GM04503 (cell line): ENCODE measurements at places on chromosomes 16 and 17.
A peak's percentile ranks its signal among the peaks of the same experiment; 100 is the strongest.

DNA sequence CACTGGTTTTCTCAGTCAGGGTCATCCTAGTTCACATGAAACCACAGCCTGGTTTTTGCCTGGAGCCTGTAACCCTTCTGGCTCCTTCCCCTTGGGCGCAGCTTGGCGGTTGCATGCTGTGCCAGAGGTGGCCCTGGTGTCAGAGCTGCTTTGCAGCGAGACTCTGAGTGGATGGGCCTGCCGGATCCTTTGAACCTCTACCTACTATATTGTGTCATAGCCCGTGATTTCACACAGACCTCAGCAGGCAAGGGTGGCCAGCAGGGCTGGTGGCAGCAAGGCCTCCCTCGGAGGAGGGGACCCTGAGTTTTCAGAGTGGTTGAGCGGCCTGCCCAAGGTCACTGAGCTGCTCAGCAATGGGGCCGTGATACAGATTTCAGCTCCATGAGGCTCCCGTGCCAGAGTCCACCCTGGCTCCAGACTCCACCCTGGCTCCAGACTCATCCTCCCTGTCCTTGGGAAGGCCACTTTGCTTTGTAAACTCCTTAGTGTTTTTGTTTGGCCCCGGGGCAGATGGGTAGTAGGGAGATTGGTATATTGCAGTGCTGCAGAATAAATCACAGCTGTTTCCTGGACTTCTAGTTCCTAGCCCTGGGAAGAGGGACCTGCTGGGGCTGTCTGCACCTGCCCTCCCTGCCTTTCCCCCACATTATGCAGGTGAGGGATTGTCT lies 9.7 kb downstream of the MPRIP start:
- no peak for DNase-seq

GRCh38 chr16:12802048-12802447 lies 1.6 kb downstream of the CPPED1 start:
- no peak for DNase-seq

- DNase-seq, result no peak
Measured at GRCh38 chr16:90020838-90021382, 1.7 kb upstream of the DBNDD1 start.

- DNase-seq, result peak; percentile 99
Measured at GRCh38 chr16:9047689-9048301, 43.6 kb upstream of the HAPSTR1 start.

- no peak for DNase-seq
Measured at GRCh38 chr16:83258366-83258928, 549.3 kb upstream of the HSBP1 start.

DNA sequence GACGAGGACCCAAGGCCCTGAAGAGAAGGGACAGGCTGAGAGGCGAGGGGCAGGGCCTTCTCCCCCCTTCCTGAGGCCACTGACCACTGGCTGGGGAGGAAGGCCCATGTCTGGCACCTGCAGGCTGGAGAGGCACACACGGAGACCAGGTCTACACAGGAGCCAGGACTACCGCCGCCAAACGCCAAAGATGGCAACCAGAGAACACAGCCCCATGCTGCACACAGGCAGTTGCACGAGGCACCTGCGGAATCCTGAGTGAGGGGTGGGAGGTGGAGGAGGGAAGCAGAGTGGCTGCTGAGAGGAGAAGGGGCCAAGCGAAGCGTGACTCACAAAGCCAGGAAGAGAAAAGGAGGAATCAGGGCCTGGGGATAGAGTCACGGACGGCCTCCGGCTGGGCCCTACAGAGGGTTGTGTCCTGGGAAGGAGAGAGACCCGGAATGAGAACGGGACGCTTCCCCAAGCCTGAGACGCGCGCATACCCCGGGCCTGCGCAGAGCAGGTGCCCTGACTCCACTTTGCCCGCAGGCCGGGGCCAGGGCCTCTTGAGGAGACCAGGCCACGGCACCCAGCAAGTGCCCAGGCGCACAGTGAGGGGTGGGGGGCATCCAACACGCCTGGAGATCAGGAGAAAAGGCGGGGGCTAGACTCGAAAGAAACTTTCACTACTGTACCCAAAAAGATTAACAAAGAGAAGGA lies 28.7 kb upstream of the C16orf95 start:
- no peak for DNase-seq

- DNase-seq, result no peak
Measured at GRCh38 chr17:57443781-57444180, 187.5 kb downstream of the MSI2 start.

GRCh38 chr16:19001788-19002187 lies 18.1 kb downstream of the TMC7 start:
- DNase-seq, result peak; percentile 82

DNA sequence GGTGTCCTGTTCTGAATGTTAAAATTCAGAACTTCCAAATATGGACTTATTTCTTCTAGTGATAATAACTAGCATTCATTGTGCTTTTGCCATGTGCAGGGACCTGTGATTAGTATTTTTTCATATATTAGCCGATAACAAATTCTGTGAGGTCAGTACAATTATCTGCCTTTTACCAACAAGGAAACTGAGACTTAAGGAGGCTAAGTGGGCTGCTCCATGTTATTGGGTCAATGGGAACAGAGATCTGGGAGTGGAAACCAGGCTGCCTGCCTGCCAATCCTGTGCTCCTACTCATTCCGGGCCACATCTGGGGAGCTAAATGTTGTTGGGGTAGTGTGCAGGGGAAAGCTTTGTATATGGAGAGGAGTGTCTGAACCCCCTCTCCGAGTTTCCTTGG lies 3.7 kb downstream of the TMEM106A start:
- no peak for DNase-seq

DNA sequence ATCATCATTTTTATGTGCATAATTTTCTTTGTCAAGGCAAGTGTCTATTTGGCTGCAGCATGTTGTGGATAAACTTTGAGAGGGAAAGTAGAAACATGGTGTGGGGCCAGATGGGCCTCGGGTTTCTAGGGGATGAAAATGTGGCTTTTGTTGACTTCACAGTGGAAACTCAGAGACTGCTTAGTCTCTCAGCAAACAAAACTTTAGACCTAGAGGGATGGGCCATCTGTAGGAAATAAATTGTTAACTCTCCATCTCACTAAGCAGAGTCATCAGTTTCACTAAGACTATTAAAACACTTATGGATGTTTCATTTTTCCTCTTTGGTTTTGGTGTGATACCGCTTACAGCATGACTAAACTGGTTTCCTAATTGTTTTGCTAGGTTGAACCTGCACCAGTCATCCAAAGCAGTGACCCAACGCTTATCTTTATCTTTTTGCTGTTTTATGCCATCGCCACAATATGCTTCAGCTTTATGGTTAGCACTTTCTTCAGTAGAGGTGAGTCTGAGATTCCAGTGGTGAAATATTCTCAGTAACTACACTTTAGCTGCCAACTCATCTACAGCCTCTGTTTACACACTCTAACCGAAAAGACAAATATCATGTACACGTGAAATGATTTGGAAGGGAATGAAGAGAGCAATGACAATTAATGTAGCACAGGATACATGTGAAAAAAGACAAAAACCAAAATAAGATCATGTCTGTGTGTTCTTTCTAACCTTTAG lies 60.6 kb upstream of the CRYM start:
- DNase-seq, result no peak

- no peak for DNase-seq
Measured at GRCh38 chr16:48628359-48628985, 18.5 kb upstream of the N4BP1 start.

DNA sequence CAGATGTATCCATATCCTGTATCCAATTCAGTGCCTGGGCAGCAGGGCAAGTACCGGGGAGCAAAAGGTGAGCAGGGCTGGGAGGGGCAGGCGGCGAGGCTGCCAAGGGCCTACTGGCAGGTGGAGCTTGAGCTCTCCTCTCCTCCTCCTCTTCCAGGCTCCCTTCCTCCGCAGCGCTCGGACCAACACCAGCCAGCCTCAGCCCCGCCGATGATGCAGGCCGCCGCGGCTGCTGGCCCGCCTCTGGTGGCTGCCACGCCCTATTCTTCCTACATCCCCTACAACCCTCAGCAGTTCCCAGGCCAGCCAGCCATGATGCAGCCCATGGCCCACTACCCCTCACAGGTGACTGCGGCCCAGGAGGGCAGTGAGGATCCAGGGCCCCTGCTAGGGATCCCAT lies 11.6 kb downstream of the ATXN2L start:
- no peak for DNase-seq

DNA sequence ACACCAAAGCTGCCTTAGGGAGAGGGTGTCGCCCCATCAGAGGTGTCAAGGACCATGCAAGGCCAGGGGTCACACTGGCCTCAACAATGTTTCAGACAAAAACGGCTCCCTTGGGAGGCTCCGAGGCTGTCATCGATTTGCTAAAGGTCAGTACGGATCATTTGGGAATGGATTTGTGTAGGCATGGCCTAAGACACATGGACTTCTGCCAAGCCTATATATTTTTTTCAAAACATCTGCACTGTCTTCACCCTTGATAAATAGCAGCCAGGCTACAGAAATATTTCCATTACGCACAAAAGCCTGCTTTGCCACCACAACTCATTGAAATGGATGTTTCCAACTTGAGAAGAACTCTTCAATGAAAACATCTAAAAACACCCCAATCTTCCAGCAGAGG lies 10.3 kb downstream of the CUEDC1 start:
- no peak for DNase-seq

GRCh38 chr17:19718613-19719354 lies 2.4 kb upstream of the SLC47A2 start:
- DNase-seq, result no peak

DNA sequence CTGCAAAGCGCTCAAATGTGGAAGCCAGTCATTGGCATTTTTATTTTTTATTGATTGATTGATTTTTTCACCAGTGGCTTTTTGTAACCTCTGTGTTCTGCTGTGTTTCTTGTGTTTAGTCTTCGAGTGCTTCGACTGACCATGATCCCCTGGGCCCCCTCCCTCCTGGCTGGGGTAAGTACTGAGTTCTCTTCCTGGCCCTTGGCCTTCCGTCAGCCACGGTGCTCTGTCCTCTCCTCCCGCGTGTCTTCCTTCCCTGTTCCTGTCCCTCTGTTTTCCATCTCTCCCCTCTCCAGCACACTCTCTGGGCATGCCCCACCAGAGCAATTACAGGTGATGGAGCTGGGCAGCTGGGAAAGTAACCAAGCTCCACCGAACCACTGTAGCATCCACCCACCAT lies 25.8 kb upstream of the CLEC18A start:
- DNase-seq, result no peak

GRCh38 chr16:48370229-48370628 lies 15.0 kb downstream of the SIAH1 start:
- no peak for DNase-seq

DNA sequence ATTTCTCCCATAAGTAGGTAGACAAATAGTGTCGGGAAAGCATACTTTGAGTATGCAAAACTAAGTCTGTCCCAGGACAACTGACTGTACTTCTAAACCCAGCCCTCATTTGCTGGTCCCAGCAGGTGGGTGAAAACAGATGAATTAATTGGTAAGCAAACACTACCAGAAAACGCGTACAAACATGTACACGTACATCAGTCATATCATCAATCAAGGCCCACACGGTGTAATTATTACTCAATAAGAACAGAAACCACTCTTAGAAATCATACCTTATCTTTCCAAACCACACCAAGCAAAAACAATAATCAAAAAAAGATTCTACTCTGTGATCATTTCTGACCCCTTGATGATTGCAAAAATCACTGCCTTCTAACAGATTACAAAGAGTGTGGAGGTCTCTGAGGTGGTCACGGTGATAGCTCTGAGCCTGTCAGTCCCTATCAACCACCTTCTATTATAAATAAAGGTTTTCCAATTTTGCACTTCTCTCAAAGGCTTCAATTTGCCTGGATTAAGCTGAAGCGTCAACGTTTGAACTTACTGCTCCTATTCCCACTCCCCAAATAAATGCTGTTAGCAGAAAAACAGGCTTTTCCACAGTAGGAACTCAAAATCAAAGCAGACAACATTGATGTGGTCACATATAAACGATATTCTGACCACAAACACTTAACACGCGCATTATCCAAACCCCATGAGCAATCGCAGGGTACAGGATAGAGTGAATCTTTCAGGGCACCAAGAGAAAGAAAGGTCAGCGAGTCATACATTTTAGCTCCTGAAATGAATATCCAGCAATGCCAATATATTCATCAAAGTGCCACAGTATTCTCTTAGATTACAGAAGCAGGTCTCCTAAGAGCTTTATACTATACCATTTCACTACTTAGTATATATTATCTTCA lies 211.9 kb downstream of the STX8 start:
- DNase-seq, result no peak

DNA sequence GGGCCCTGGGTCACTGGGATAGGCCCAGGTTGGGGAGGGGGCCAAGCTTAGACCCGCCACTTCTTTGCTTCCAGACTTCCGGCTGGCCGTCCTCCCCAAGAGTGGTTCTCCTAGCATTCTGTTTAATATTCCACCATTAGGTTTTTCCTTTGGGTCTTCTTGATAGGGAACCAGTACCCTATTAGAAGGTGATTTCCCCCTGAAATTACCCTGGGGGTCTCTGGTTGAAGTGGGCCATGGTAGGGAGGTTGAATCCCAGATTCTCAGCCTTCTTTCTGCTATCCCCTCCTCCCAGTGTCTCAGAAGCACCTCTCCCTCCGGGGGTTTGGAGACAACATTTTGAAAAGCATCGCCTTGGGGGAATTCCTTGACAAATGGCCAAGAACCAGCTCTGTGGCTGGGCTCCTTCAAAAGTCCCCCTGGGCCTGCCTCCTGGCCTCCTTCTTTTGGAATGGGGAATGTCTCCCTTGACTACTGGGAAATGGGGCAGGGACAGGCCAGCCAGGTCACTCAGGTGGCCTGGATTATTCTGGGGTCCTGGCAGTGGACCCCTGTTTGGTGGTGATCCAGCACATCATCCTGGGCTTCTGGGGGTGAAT lies 5.7 kb downstream of the LASP1 start:
- DNase-seq, result no peak

DNA sequence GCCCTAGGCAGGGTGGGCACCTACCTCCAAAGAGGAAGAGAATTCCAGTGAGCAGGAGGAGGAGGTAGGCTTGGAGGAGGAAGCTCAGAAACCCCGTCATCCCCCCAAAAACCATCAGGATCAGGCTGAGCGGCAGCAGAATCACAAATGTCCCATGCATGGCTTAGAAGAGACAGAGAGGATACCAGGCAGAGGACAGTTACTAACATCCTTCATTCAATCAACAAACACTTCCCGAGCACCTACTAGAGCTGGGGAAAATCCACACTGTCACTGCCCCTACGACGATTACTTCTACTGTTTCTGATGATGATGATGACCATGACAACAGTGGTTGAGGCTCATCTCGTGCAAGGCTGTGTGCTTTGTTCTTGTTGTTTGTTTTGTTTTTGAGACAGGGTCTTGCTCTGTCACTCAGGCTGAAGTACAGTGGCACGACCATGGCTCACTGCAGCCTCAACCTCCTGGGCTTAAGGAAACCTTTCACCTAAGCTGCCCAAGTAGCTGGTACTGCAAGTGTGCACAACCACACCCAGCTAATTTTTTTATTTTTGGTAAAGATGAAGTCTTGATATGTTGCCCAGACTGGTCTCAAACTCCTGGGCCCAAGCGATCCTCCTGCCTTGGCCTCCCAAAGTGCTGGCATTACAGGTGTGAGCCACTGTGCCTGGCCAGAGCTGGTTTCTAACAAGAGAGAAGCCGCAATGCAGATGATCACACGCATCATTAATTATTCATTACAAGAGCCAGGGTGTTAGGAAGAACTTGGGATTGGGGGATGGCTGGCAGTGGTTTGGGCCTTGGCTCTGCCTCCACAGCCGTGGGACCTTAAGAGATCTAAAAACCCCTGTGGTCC lies 18.0 kb downstream of the TMEM114 start:
- no peak for DNase-seq
